NCI-H2081 (cell line): ENCODE measurements at places on chromosomes 1 and 21.

- DNase-seq, result no peak
Observed at GRCh38 chr1:43177691-43178090, 5.6 kb downstream of the CFAP57 start.

- DNase-seq, result peak; percentile 36
Observed at GRCh38 chr1:246199086-246199645, 307.9 kb downstream of the SMYD3 start.

DNA sequence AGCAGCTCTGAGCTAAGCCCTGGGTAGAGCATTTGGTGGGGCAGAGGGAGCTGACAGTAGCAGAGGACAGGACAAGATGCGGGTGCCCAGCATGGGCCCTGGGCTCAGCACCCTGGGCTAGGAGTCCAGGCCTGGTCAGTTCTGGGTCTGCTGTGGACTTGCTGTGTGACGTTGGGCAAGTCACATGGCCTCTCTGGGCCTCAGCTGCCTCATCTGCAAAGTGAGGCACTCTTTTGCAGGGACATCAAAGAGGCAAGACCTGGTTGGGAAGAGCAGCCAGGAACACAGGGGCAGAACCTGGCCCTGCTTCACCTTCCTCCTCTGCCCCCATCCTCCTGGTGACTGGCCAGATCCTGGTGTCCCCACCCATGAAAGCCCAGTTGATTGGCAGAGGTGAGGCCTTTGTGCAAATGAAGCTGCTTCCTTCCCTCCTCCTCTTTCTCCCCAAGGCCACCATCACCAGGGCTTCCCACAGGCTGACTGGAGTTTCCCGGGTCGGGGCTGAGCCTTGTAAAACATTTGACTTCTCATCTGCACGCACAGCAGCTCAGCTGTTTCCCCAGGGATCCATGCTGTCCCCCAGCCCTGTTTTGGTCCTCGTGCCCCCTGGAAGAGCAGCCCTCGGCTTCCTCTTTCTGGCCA is 350.5 kb downstream of the MATN1 start:
- DNase-seq, result no peak

GRCh38 chr1:9201401-9202239 is 33.0 kb upstream of the H6PD start:
- no peak for DNase-seq

DNA sequence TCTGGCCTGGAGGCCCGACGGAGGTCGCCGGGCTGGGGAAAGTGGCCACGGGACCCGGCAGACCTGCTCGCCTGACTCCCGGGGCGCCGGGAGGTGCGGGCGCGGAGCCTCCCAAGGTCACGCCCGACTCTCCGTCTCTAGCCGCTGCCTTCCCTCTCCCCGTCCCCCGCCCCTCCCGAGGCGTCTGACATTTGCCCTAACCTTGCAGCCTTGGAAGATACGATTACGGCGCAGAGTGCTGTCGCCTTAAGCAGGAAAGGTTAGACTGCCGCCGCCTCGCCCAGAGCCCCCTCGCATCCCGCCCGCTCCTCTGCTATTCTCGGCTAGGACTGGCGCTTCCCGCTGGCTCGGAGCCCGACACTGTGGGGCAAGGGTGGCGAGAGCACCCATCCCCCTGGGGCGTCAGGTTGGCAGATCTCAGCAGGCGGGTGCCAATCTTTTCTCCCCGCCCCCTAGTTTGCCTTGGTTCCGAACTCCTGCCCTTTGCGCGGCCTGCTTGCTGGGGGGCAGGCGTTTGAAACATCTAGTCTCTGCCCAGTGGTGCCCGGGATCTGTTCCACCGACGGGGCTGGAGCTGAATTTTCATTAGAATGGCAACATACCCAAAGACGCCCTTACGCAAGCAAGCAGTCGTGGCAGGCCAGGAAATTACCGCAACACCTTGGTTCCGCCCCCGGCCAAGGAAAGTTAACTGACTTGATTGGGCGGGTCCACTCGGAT is 835 bp downstream of the PGM1 start:
- peak; percentile 36 for DNase-seq

DNA sequence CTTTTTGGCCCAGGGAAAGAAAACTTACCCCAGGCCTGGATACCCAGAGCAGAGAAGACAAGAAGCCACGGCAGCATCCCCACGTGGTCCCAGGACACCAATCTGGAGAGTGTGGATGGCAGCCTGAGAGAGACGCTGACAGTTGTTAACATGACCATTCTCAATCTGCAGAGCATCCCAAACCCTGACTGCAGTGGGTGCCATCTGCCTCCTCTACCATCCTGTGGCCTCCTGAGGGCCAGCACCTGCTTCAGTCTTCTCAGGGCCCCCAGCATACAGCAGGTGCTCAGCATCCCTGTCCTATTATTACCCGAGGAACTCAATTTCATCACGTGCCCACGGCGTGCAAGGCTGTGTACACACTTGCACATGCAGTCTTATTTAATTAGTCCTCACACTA is 785 bp downstream of the PGLYRP4 start:
- no peak for DNase-seq

- DNase-seq, result peak; percentile 82
Observed at GRCh38 chr1:21255284-21255942, 34.9 kb downstream of the ECE1 start.

GRCh38 chr1:202692959-202693555 is 17.2 kb downstream of the SYT2 start:
- peak; percentile 39 for DNase-seq

GRCh38 chr1:27526569-27527222 is 36.7 kb upstream of the WASF2 start:
- DNase-seq, result no peak

- DNase-seq, result no peak
Observed at GRCh38 chr1:94079080-94079940, 41.6 kb downstream of the ABCA4 start.

GRCh38 chr1:233355841-233356704 is 28.5 kb downstream of the MAP3K21 start:
- DNase-seq, result no peak

- no peak for DNase-seq
Observed at GRCh38 chr1:62309906-62310305, 9.3 kb downstream of the KANK4 start.

DNA sequence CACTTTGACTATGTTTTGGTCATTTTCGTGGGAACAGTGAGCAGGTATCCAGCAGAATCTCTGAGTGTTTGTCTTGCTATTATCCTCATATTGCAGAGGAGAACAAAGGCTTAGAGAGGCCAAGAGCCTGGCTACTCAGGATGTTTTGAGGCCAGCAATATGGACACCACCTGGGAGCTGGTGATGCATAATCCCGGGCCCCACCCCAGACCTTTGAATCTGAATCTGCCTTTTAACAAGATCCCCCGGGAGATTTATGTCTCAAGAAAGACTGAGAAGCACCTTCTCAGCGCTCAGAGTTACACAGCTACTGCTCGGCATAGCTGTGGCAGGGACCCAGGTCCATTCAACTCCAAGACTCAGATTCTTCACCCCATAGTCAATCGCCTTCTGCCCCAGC is 72.8 kb downstream of the PTPRU start:
- DNase-seq, result no peak

GRCh38 chr1:219660666-219661463 is 48.0 kb upstream of the ZC3H11B start:
- DNase-seq, result peak; percentile 81

- no peak for DNase-seq
Observed at GRCh38 chr1:12776801-12777557, 3.4 kb downstream of the PRAMEF12 start.

DNA sequence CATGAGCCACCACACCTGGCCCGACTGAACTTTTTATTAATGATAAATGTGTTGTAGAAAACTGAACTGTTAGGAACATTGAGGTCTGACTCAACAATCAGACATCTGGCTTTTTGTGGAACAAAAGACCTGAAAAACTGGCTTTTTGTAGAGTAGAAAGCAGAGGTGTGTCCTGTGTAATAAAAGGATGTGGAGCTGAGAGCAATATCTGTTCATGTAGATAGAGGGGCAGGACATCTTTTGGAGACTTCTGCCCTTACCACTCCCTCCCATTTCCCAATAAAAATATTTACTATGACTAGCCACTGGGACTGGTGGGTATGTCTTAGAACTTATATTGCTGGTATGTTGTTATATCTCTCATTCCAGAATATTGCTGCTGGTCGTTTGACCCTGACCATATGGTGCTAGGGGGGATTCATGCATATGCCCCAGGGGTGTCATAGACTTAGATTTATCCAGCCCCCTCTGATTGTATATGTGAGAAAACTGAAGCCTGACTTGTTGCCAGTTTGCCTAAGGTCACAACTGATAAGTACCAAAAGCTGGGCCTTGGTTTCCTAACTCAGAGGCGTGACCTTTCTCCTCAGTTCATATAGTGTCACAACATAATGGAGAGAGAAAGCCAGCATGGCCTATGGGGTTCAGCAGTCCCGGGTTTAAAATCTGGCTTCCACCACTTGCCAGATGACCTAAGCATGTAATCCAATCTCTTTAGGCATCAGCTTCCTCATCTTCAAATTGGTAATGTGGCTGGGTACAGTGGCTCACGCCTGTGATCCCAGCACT is 33.5 kb upstream of the PIGV start:
- DNase-seq, result no peak

GRCh38 chr1:7795406-7795805 is 11.3 kb downstream of the PER3 start:
- DNase-seq, result no peak

DNA sequence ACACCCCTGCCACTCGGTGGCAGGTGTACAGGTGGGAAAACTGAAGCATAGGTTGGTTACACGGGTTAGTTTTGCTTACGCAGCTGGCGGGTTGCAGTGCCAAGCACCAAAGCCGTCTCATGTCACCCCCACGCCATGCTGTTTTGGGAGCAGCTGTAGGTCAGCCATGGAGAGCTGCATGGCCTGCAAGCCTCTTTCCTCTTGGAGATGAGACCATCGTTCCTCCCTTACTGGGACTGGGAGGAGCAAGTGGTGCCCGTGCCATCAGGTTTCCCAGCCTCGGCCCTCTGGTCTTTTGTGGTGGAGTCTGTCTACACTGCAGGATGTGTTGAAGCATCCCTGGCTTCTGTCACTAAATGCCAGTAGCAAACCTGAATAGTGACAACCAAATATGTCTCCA is 46.9 kb downstream of the AJAP1 start:
- DNase-seq, result no peak
